ENCODE measurements at places on chromosomes 7 and 10.

DNA sequence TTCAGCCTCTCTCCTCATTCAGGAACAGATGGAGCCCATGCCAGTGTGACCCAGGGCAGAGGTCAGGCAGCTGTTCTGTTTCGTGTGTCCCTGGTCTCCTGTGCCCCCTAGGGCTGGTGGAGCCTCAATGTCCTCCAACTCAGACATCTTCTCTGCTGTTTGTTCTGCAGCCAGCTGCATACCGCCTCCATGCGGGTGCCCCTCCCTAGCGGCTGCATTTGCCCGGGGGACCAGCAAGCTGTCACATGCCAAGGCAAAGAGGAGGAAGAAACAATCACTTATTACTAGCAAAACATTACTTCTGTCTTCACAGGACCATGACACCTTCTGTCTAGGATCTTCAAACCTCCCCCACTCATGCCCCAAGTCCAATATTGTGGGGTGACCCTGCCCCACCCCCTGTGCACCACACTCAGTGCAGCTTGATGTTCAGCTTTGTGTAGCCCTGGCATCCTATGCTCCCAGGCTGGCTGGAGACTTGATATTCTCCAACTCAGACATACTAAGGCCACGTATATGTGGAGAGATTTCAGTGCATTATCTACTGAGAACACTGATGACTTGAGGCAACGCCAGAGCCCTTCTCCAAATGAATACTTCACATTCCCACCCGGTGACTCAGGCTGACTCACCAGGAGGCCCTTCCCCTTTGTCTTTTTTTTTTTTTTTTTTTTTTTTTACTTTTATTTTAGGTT is 188.9 kb downstream of the SKIDA1 start:
- DNase-seq = peak; percentile 9

- DNase-seq = no peak
Measured at GRCh38 chr7:98189559-98189958, 21.7 kb upstream of the BHLHA15 start.

DNA sequence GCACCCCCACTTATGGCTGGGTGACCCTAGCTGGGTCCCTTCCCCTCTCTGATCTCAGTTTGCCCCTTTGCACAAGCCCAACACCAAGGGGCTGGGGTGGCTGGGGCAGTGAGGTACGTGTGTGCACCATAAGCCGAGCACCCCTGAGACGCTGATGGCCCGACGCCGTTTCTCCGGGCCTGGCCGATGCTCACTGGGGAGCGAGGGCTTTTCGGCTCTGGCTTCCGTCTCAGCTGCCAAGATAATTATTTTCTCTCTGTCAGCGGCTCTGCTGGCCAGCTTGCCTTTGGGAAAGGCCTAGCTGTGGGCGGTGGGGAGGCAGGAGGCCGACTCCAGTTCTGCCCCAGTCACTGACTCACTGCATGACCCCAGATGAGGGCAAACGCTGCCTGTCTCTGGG is 91.0 kb downstream of the ZMIZ1 start:
- DNase-seq = peak; percentile 38

GRCh38 chr7:1970895-1971294 is 261.9 kb downstream of the MAD1L1 start:
- DNase-seq = no peak

DNA sequence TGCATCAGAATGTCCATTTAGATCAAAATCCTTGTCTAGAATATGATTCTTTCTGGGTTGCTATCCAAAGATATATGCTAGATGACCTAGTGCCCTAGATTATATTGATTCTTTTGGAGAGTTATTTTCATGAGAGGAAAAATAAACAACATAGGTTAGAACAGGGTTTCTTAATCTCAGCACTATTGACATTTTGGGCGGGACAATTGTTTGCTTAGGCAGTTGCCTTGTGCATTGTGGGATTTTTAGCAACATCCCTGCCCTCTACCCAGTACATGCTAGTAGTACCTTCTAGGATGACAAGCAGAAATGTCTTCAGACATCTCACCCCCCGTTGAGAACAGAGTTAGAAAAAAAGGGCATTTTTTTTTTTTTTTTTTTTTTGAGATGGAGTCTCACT is 25.1 kb upstream of the LAMB1 start:
- no peak for DNase-seq

DNA sequence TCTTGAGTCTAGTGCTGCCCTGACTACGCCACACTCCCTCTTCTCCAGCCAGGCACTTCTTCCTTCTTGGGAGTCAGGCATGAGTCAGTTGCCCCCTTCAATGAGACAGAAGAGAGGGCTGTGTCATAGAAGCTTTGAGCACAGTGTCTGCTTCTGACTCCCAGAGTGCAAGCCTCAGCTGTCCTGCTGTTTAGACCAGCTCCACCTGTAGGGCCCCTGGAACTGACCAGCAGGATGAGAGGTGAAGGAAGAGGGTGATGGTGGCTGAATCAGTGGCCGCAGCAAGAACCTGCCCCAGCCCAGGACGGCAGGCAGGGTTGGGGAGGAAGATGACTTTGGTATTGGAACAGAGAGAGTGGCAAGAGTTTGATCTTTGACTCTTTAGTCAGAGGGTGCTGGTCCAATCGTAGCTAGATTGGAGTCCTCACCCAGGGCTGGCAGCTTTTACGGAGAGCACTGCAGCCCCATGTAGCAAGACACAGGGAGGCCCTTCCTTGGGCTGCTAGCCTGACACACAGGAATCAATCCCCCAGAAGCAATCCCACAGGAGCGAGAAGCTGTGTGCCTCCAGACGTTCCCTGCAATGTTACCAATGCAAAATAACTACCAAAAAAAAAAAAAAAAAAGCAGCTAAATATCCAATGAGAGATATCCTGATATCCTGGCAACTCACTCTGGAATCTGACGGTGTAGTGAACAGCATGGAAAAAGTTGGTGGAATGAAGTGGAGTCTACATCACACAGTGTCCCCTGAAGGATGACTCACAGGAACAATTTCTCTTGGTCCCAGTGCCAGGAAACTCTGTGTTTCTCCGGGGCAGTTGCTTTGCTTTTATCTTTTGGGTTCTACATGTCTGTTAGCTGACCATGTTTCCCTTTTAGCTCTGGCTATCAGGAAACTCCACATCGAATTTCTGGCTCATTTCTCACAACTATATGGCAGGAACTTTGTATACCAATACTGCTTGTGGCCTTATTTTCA is 6.9 kb downstream of the C10orf62 start:
- DNase-seq = no peak

GRCh38 chr7:141646826-141647480 is 55.0 kb downstream of the DENND11 start:
- DNase-seq = no peak

DNA sequence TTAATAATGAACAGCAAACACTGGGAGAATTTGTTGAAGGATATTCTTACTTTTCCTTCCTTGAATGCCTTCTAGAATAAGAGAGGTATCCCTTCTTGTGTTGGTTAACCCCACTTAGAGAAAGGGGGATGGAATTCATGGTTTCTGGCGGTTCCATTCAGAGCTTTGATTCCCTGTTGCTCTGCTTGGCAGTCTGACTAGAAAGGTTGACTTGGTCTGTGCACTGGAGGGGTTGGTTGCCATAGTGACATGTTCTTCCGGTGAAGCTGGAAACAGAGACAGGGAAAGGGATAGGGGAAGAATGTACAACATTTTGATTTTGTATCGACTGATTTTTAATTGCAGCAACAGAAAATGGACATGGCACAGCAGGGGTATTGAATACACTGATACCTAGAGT is 2.5 kb downstream of the TMEM178B start:
- no peak for DNase-seq

DNA sequence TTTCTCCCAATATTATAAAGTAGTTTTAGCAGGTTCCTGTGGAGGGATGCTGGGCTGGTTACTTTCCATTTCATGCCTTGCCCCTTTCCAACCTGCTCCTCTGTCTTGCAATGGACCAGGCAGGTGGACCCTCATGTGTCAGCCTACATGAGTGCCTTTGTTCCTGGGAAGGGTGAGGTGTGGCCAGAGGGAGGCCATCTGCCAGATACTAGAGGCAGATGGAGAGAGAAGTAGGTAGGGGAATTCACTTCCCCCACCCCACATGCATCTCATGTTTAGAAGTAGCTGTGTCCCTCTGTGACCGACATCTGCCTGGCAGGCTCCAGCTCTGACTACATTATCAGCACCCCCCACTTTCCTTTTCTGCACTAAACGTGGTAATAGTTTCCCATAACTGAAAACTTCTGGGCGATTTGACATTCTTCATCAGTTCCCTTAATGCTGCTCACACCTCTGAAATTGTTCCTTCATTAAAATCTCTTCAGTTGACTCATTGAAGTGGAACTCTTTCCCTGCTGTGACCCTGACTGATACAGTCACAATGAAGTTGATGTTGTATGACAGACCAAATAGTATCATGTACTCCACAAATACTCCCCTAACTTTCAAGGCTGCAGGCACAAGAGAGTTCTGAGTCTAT is 396.3 kb upstream of the FZD8 start:
- no peak for DNase-seq

DNA sequence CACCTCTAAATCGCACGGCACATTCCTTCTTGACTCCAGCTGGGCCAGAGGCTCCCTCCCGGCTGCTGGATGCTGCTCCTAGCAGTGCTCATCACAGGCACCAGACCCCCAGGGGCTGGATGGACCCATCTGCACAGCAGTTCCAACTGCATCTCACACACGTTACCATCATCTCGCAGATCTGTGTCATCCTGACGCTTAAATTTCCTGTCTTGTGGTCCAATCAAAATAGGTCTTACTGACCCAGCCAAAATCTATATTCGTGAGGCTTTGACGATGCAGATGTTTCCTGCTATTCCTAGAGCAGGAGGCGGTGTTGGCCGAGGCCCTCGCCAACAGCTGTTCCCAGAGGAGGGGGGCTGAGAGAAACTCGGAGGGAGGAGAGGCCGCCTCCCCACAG is 108.0 kb downstream of the MKI67 start:
- no peak for DNase-seq

GRCh38 chr10:62581351-62581750 is 207.2 kb downstream of the ZNF365 start:
- no peak for DNase-seq

DNA sequence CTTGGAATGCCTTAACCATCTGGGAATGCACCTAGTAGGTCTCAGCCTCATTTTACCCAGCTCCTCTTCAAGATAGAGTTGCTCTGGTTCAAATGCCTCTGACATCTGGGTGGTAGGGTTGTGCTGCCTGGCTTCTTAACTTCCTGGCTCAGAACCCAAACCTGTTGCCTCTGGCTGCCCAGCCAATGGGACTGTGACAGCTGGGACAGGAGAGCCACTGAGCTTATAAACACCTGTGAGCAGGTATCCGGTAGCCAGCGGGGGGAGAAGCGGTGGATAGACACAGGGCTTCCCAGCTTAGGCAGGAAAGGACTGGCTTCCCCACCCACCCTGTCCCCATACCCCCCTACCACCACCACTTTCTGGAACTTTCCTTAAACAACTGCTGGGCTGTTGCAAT is 115.8 kb upstream of the CARD11 start:
- no peak for DNase-seq

GRCh38 chr10:78879621-78880020 is 189.1 kb upstream of the ZMIZ1 start:
- DNase-seq = no peak

- DNase-seq = no peak
Measured at GRCh38 chr7:82998436-82998835, 164.2 kb downstream of the PCLO start.

- no peak for DNase-seq
Measured at GRCh38 chr10:118272149-118272721, 69.9 kb downstream of the FAM204A start.

DNA sequence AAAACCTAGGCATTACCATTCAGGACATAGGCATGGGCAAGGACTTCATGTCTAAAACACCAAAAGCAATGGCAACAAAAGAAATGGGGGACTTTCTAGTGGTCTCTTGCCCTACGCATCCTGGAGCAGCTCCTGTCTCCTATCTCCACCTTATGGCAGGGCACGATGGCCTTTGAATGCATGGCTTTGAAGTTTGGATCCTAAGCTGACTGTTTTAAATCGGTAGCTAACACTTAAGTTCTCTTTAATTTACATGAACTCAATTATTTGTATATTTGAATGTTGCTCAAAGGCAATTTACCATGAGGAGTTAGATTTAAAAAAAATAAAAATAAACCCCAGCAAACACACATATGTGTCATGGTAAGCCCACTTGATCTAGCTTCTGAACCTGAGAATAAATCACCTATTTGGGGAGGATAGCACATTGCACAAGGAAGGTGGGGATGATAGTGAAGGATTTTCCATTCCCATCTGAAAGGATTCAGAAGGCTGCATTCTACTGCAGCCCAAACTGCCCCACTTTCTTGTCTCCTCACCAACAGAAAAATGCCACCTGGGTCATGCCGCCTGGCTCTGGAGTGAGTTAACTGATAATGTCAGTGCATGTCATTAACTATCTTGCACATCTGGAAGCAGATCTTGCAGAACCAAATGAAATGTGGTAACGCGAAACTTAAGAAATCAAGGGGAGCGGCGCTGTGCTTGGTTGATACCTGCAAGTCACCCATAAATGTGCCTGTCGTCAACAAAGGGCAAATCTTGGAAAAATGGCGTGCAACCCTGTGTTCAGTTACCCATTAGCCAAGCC is 12.4 kb downstream of the KLF6 start:
- no peak for DNase-seq

DNA sequence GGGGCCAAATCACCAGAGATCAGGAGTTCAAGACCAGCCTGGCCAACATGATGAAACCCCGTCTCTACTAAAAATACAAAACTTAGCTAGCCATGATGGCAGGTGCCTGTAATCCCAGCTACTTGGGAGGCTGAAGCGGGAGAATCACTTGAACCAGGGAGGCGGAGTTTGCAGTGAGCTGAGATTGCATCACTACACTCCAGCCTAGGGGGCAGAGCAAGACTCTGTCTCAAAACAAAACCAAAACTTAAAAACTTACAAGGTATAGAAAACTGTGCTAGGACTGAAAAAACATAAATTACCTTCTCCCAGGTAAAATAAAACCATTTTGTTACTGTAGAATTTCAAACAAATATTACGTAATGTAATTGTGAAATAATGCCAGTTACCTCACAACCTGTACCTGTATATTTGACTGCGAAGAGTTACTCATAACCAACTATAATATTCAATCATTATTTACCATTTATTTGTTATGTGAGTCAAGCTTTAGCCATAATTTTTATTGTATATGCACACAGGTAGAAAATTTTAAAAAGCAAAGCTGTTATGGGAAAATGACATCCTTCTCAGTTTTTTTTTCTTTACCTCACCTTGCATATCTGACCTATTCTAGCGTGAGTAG is 180.9 kb downstream of the SEMA3A start:
- DNase-seq = no peak

DNA sequence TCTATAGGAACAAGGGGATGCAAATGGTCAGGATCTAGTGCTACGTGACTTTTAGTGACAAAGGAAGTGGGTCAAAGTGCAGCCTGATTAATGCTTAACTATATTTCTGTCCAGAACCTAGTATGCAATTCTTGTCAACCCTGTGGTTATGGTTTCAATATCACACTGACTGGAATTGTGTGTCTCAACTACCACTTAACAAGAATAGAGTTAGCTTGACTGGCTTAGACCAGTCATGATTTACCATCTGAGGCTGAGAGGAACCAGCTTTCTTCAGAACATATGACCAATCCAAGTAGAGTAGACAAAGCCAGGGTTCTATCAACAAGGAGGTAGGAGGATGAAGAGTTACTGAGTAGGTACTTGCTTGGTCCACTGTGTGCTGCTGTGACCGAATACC is 54.4 kb downstream of the MYPN start:
- DNase-seq = no peak

GRCh38 chr7:130114374-130114773 is 44.0 kb downstream of the KLHDC10 start:
- DNase-seq = no peak

Measured in inflammatory macrophage treated with lipopolysaccharide for 1 hour (primary cell).